ENCODE measurements at places on chromosomes 11 and 22. TPM values are rescaled to one million over a fixed set of nuclear protein-coding genes. Genes with fewer than 3 reads are reported as not detected.

The GSTT2B gene
- total RNA-seq: 13.4 TPM

The TALDO1 gene
- 106 TPM for total RNA-seq

The DUSP8 gene
- 58.4 TPM for total RNA-seq

The PARVG gene
- total RNA-seq: 10.6 TPM

The PATZ1 gene
- total RNA-seq: 17.0 TPM

The OR51M1 gene
- total RNA-seq: not detected

The RRM1 gene
- 28.8 TPM for total RNA-seq

The SCN4B gene
- 64.1 TPM for total RNA-seq

The ACTN3 gene
- not detected for total RNA-seq

The NCAM1 gene
- total RNA-seq: 567 TPM

The PTPN5 gene
- total RNA-seq: 120 TPM

The CHADL gene
- total RNA-seq: 10.7 TPM

The LINC01488 gene
- total RNA-seq: not detected

The RASGRP2 gene
- total RNA-seq: 33.9 TPM

The NXF1 gene
- 62.8 TPM for total RNA-seq

The KCNK7 gene
- 6.4 TPM for total RNA-seq

The TPBGL gene
- total RNA-seq: 1.1 TPM

The OR10D3 gene
- not detected for total RNA-seq

The MMP1 gene
- total RNA-seq: not detected

The PAMR1 gene
- total RNA-seq: 23.1 TPM

The GDPD4 gene
- not detected for total RNA-seq

The IRAG1 gene
- 49.6 TPM for total RNA-seq

The PITPNB gene
- total RNA-seq: 100 TPM

The FLRT1 gene
- total RNA-seq: 8.1 TPM

The SPECC1L gene
- 106 TPM for total RNA-seq

The OR8H2 gene
- not detected for total RNA-seq

The LRP5 gene
- 4.9 TPM for total RNA-seq

The CALCA gene
- not detected for total RNA-seq

The SCGB1D2 gene
- total RNA-seq: not detected

The MMP8 gene
- total RNA-seq: not detected

The MRPL16 gene
- total RNA-seq: 40.3 TPM

The MMP27 gene
- not detected for total RNA-seq

The CCDC116 gene
- 1.3 TPM for total RNA-seq

The IGLL1 gene
- not detected for total RNA-seq

The ADM2 gene
- total RNA-seq: 0.16 TPM

Measured in dorsolateral prefrontal cortex (tissue), 122 donors.